ENCODE measurements at places on chromosomes 7 and 10.

DNA sequence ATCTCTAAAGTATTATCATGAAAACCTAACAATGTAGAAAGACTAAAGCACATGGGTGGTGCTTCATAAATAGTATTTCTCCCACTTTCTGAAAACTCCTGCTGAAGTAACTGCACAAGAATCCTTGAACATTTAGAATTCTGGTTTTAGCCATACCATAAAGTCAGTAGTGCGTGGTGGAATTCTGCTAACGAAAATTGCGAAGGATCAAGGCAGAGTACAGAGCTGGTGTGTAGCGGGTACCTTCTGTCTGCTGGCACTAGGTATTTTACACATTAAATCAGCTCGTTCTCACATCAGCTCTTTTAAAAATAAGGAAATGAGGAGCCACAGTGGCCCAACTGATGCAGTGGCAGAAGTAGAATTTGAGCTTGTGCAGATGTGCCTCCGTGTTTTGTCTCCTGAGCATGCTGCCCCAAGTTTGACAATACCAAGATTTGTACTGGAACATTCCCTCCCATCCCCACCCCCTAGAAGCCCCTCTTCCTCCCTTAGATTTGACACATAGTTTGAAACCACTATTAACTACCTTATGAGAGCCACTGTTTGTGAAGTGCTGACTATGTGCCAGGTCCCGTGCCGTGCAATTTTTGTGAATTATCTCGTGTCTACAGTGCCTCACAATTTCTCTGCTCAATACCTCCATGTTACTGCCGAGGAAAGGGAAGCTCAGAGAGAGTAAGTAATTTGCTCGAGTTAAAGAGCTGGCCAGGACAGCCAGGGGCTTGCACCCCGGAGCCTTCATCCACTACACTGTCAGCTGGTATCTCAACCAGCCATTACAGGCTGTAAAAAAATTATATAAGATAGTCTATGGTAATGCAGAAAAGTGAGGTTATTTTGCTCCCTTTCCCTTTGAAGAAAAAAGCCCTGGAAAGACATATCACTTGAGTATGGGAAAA lies 66.9 kb downstream of the EGFR start:
- no peak for DNase-seq

DNA sequence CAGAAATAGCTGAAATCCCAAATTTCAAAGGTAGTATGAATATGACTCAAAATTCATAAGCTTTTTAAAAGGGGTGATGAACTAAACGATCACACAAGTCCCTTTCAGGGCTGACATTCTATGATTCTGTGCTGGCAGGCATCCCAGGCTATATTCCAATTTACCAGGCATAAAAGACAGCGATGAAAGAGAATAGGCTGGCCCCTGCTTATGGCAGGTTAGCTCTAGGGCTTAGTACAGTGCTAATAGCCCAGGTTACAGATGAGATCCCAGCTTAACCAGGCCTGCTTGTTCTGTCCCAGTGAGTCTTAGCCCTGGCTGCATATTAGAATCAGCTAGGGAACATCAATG lies 56.4 kb downstream of the CDHR3 start:
- no peak for DNase-seq

- DNase-seq: no peak
Measured at GRCh38 chr7:38310591-38311101, 37.2 kb upstream of the TARP start.

DNA sequence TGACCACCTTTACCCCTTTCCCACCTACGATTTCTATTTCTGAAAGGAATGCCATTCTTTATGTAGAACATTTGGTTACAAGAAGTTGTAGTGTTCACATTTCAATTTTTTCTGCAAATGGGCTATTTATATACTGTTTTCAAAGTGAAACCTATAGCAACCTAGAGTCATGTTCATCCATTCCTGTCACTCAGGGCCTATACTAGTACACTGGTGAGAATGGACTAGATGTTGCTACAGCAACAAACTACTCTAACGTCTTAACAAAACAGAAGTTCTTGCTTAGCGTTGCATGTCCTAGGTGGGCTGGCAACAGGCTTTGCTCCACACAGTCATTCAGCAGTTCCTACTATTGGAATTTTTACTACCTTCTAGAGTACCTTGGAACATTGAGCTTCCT lies 16.3 kb downstream of the CASD1 start:
- no peak for DNase-seq

DNA sequence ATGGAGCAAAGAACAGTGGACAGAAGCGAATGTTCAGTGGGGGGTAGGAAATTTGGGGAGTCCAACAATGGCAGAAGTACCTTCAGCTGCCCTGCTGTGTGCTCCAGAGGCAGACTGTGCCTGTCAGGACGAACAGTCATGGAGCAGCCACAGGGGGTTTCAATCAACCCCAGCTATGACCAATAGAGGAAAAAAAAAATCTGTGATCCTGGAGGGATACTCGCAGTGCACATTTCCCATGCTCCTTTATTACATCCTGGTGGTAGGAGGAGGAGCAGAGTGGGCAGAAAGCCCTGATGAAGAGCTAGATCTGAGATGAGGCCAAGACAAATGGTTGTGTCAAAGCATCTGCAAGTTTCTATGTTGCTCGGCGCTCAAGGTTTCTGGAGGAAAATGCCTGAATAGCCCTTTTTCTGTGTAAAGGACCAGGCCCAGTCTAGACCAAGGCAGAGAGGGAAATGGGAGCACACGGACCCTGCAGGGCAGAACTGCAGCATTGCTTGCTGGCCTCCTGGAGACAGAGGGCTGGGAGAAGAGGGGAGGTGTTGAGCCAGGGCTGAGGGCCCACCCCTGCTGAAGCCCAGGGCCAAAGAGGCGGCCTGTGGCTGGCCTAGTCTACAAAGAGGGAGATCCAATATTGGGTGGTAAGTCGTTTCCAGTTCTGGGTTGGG lies 201.5 kb downstream of the GRID1 start:
- DNase-seq: no peak

DNA sequence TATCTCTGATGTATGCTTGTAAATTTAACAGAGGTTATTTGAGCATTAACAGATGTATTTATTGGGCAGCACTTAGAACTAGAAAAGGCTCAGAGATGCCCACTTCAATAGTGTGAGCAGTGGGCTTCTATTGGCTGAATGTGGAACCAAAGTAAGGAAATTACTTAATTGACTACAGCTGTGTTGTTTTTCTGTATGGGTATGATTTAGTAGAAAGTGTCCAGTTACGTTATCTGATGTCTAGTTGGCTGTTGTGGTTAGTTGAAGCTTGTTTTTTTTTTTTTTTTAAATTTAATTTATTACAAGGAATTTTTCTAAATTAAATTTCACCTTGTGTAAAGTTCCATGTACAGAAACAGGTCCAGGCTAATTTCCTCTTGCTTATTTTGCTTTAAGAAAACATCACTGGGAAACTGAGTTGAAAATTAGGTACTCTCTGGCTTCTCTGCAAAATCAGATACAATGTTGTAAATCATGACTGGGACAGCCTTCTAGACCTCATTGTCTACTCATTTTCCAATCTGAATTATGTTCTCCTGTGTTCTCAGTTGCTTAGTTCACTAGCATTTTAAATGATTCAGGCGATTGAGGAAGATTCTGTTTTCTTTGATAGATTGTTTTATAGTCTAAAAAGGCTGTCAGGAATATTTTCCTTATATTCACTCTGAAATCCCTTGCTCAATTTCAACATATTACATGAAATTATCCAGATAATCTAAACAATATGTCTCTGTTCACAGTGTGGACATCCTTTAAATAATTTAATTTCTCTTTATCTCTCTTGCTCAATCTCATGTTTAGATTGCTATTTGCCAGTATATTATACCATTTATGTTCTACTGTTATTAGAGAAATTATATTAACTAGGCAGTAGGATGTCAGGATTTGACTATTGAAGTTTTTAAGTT lies 53.0 kb downstream of the PHF14 start:
- DNase-seq: no peak

DNA sequence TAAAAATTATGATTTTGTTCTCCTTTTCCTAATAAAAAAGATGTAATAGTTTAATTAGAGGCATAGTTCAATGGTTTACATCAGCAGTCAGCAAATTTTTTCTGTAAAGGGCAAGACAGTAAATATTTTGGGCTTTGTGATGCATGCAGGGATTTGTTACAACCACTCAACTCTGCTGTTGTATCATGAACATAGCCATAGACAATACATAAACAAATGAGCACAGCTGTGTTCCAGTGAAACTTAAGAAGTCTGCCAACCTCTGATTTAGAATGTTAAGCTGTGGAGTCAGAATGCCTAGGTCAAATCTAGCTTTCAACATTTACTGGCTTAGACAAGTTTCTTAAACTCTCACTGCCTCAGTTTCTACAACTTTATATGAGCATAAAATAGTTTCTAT lies 31.6 kb downstream of the ASZ1 start:
- no peak for DNase-seq

DNA sequence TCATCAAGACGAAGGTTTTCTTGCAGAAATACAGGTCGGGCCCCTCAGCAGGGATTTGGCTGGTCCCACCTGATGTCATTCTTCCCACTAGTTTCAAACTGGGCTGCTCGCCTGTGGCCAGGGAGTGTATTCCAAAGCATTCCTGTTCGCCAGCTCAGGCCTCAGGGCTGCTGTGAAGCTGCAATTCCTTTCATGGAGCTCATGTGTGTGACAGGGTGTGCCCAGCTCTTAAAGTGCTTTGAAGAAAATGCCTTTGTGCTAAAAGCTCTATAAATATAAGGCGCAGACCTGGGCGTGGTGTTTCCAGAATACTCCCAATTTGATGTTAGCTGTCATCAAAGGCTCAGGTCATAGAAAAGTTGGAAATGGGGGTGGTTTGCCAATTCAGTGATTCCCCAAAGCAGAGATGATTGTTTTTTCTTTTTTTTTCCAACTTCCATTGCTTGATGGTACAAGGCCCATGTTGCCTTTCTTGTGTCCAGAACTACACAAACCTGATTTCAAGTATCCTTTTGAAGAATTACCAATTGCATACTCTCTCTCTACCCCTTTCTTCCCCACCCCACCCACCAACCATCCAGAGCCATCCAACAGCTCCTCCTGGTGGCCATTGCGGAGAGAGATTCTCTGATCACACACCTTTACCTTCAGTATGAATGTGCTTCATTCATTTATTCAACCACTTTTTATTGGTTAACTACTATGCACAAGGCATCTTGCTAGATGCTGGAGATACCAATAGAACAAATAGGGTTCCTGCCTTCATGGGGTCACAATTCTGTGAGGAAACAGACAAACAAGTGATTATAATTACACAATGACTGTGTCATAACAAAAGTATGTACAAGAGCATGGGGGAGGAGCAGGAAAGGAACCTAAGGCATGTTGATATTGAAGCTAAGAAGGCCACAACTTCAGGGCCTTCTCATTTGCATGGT lies 297.3 kb upstream of the LYZL1 start:
- peak; percentile 54 for DNase-seq

DNA sequence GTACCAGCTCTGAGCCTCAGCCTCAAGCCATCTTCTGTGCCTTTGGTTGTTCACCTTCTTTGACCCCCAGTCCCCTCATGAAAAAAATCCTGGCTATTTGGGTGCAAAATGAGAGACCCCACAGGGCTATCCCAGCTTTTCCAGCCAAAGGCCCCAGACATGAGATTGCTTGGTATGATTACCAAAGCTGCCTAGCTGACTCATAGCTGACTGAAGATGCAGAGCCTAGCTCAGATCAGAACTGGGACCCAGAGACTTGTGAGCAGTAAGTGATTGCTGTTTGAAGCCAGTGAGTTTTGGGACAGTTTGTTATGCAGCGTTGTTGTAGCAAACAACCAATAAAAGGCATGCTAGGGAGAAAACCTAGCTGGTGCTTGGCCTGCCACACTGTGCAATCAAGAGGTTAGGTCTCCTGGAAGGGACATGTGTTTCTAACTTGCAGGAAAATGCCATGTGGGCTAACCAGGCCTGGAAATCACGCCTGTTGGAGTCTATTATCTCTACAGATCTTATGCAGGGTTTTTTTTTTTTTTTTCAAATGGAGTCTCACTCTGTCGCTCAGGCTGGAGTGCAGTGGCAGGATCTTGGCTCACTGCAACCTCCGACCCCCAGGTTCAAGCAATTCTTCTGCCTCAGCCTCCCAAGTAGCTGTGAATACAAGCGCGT lies 48.0 kb upstream of the DAGLB start:
- DNase-seq: no peak

- no peak for DNase-seq
Measured at GRCh38 chr10:112434988-112435619, 11.6 kb downstream of the ZDHHC6 start.

DNA sequence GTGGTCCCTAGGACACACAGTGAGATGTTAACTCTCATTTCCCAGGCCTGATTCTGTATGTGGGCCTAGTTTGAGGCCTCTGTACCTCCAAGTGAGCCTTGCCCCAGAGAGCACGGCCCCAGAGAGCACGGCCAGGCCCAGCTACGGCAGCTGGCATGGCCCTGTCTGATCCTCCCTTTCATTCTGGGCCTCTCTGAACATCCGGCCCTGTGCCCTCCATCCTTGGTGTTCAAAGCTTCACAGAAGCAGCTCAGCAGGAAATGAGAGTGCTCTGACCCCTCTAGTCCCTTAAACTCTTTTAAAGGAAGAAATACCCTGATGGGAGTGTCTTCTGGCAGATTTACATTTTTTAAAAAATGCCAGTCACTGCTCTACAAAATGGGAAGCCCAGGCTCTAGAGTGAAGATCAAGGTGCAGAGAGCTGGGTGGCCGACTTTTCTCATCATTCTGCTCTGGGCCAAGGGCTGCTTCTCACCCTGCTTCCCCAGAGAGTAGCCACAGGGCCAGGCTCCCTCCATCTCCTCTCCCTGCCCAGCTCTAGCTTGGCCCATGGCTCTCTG lies 171.9 kb downstream of the RPS24 start:
- DNase-seq: no peak

DNA sequence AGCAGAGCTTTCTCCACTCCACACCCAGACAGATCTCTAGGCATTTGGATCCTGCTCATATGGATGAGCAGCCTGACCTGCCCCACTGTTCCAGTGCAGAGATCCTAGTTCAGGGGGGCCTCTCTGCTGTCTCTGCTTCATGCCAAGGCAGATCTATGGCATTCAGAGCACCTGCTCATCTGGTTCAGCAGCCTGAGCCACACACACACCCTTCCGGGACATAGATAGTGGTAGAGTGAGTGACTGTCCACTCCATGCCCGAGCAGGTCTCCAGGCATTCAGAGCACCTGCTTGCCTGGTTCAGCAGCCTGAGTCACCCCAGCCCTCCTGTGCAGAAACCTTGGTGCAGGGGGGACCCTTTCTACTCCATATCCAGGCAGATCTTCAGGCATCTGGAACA lies 54.3 kb upstream of the ZNF800 start:
- no peak for DNase-seq

DNA sequence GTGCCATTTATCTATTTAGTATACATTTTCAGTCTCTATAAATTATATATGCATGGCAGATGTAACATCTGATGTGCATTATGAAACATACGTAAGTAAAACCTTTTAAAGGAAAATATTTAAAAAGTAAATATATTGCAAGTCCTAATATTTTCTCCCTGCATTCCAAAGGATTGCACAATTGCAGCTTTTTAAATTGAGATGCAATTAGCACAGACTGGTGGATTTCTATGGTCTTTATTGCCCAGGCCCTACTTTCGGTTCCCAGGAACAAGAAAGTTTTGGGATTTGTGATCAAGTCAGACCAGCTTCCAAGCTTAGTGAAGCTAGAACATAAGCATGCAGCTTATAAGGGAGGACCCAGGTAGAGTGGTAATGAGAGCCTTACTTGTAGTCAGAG lies 337.8 kb downstream of the NRG3 start:
- no peak for DNase-seq

Data from activated CD4-positive, alpha-beta T cell treated with anti-CD3 and anti-CD28 coated beads for 48 hours (primary cell).